K562 (cell line): ENCODE measurements at places on chromosomes 7 and 10.

DNA sequence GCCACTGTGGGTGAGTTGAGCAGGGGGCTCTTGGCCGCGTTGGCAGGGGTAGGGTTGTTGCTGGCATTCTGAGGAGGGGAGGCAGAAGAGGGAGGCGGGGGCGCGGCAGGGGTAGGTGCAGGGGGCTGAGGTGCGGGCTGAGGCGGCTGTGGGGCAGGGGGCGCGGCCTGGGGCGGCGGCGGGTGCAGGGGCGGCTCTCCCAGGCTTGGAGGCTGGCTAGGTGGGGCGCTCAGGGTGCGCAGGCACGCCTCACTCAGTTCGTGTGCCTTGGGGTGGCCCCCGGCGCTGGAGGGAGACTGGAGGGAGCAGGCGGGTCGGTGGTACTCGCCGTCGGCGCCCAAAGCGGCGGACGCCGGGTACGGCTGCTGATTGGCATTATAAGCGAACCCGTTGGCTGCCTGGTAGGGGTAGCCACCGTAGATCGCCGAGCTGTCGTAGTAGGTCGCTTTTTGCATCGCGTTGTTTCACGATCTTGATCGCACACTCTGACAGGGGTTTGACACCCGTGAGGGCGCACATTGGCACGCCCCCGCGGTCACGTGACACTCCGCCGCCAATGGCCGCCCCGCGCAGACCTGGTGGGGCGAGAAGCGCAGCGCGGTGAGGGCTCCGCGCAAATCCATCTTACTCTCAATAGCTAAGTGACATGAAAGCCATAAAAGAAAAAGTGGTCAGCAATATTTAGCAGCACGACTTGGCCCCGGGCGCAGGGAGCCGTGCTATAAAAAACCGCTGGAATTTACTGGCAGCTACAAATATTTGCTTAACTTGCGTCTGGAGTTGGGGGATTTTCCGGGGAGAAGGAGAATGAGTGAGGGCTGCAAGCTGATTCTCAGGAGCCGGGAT, 7.9 kb upstream of the HOXA2 start:
- no peak for DNase-seq

- DNase-seq: no peak
Observed at GRCh38 chr10:109774121-109774440, 149.2 kb downstream of the XPNPEP1 start.

DNA sequence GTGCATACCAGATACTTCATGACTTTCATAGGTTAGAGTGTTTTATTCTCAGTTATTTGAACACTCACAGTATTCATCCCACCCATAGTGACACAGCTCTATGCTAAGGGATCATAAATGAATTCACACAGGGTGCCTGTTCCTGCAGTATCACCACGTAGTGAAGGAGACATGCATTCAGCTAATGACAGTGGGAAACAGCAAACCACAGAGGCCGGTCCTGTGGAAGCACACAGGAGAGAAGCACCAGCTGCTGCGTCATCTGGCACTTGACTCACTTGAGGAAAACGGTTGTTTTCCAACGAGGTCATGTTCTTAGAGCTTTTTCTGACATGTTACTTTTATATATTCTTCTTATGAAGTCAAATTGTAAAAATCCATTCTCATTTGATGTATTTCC, 73.0 kb downstream of the UBE3C start:
- no peak for DNase-seq

DNA sequence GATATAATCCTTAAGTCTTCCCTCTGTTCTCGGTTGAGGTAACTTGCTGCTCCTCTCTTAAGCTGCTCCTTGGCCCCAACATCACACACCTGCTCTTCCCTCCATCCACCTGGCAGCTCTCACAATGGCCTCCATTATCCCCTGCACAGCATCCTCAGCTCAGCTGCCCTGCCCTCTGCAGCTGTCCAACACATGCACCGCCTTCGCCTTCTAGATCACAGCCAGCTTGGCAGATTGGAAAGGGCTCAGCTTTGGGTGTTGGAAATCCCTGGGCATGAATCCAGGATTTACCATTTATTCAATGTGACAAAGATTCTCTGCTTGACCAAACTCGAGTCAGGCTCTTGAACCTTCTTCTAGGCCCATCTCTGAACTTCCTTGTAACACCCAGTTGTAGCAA, 20.6 kb downstream of the RGR start:
- no peak for DNase-seq

GRCh38 chr10:69752479-69752878, 49.2 kb upstream of the COL13A1 start:
- no peak for DNase-seq

DNA sequence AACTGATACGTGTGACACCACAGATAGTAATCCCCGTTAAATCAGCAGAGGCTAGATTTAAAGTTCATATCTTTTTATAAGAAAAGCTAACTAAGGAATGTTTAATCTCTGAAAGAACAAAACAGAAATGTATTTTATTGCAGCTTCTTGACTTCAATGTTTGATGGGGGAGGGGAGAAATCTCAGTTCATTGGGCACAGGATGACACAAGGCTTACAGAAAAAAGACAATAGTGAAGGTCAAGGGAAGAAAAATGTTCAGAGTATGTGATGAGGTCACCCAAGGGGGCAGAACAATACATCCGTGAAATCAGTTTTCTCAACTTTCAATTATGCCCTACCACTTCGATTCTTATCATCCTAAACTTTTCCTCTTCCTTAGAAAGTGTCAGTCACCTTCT, 102.9 kb downstream of the ELAPOR2 start:
- no peak for DNase-seq

DNA sequence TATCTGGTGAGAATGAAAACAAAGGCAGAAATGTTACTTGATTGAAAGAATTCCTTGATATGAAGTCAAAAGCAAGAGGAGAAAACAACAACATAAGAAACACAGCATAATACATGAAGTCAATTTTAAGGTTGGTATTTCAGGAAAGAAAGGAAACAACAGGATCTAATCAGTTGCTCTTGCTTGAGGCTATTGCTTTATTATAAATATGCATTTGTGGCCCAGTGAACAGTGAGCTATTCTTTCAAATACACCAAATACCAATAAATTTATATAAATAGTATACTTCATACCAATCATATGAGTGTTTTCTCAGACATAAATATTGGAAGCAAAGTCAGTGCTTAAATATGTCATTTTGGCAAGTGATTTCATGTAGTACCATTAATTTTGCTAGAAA, 806.6 kb downstream of the NXPH1 start:
- DNase-seq: no peak

DNA sequence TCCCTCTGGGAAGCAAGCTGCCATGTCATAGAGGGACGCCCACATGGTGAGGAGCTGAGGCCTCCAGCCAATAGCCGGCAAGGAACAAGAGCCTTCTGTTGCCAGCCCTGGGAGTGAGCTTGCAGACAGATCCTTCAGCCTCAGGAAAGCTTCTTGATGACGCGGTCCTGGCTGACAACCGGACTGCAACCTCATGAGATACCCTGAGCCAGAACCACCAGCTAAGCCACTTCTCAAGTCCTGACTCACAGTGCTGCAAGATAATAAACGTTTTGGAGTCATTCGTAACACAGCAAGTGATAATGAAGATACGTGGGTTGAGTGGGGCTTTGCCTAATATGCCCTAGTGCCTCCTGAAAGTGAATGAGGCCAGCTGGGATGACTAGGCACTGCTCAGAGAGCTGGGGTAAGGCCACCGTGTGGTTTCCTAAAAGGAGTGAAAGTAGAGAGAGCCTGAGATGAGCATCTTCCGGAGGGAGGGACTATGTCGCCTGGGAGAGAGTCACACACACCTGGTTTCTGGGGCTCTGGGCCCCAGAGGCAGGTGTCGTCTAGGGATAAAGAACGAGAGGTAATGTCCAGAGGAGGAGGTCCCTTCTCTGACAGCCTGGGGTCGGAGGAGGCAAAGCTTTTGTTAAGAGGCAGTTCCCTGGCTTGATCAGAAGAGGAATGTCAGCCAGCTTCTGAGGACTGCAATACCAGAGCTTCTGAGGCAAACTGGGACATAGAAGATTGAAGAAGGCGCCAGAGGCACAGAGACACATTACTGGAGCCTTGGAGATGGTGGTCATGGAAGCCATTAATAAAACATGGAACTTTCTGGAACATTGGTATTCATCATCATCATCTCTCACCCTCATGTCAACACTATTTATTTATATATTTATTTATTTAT, 53.6 kb downstream of the PYROXD2 start:
- peak; percentile 68 for DNase-seq

DNA sequence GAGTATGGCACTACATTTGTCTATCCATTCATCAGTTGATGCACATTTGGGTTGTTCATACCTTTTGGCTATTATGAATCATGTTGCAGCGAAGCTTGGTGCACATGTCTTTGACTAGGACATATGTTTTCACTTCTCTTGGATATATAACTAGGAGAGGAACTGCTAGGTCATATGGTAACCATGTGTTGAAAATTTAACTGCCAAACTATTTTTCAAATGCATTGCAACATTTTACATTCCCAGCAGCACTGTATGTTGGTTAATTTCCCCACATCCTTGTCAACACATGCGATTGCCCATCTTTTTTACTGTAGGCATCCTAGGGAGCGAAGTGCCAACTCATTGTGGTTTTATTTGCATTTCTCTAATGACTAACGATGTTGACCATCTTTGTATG, 183.4 kb downstream of the PRKCQ start:
- DNase-seq: no peak

DNA sequence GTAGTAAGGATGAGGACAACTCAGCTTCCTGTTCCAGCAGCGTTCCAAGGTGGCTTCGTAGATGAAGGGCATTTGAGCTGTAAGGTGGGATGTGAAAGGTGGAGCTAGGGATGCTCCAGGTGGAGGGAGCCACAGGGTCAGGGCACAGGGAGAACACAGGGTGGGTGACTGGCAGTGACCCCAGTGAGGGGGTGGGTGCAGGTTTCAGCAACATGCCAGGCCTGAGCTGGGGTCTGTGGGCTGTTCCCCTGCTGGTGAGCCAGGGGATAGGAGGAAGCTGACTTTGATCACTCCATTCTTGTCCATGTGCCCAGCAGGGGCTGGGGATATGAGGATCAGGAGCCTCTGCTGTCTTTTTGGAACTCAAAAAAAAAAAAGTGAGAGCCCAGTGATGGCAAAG, 33.2 kb downstream of the CDH23 start:
- DNase-seq: peak; percentile 18

DNA sequence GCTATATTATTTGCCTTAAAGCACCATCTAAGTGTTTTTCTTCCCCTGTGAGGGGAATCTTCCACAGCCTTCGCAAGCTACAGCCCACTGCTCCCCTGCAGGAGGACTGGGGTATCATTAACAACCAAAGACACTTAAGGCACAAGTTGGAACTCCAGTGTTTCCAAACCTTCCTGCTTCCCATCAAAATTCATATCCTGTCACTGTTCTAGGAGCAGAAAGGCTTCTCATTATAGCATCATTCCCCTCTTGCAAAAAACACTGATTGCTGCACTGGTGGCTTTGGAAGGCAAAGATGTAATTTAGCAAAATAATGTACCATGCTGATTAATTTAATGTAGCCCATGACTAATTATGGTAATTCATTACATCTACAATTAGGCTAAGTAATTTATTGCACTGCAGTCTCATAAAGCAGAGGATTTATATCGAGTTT, 207.2 kb downstream of the SKAP2 start:
- no peak for DNase-seq

GRCh38 chr10:97788552-97789442, 17.0 kb upstream of the SFRP5 start:
- peak; percentile 90 for DNase-seq

GRCh38 chr10:23417254-23417653, 21.6 kb upstream of the OTUD1 start:
- no peak for DNase-seq

DNA sequence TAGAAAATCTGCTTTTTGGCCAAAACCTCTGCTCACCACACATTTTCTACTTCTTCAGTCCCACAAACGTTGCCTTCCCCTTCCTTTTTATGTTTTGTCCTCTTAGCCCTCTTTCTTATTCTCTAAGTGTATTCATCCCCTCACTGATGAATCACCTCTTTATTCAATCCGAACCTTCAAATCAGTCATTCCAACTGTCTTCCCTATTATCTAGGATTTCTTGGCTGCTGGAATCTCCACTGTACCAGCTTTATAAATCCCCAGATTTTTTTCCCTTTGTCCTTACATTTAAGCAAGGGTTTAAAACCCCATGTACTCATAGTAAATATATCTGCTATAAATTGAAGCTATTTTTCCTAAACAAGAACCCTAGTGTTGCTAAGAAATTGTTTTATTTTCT, 176.9 kb downstream of the SEMA3A start:
- no peak for DNase-seq

GRCh38 chr10:34507217-34507616, 307.9 kb downstream of the PARD3 start:
- no peak for DNase-seq

DNA sequence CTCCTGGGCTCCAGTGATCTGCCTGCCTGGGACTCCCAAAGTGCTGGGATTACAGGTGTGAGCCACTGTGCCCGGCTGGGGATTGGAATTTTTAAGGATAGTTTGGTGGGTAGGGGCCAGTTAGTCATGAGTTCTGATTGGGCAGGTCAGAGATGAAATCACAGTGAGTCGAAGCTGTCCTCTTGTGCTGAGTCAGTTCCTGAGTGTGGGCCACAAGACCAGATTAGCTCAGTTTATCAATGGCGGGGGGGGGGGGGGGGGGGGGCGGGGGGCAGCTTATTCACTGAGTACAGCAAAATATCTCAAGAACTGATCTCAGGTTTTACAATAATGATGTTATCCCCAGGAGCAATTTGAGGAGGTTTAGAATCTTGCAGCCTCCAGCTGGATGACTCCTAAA, 11.6 kb upstream of the ERCC6 start:
- DNase-seq: no peak

GRCh38 chr10:71419002-71419540, 22.4 kb downstream of the CDH23 start:
- no peak for DNase-seq

DNA sequence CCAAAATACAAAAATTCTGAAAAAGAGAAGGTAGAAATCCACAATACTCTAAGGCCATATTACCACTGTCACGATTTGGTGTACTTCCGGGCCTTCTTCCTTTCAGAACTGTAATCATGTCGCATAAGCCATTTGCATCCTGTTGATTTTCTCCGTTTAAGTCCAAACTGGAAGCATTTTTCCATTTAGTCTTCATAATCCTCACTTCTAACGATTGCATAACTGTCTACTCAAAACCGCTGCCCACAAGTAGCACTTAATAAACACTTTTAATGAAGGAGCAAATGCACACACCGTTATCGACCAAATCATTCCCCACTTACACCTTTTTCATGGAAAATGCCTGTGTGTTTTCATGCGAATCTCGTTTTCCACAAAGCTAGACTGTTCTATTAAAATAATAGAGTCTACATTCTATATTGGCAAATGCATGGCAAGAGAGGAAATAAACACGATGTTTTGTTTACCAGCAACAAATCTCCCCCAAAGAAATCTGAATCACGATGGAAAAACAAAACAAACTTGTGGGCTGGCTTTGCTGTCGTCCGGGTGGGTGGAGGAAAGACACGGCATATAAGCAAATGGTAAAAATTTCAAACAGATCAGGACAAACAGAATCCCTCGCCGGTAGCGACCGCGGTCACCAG, 1.0 kb downstream of the ATE1 start:
- no peak for DNase-seq

GRCh38 chr7:27840313-27840712, 100.4 kb downstream of the TAX1BP1 start:
- DNase-seq: no peak
